ENCODE measurements at places on chromosomes 11 and 22. TPM values are rescaled to one million over a fixed set of nuclear protein-coding genes. Genes with fewer than 3 reads are reported as not detected.

DNA sequence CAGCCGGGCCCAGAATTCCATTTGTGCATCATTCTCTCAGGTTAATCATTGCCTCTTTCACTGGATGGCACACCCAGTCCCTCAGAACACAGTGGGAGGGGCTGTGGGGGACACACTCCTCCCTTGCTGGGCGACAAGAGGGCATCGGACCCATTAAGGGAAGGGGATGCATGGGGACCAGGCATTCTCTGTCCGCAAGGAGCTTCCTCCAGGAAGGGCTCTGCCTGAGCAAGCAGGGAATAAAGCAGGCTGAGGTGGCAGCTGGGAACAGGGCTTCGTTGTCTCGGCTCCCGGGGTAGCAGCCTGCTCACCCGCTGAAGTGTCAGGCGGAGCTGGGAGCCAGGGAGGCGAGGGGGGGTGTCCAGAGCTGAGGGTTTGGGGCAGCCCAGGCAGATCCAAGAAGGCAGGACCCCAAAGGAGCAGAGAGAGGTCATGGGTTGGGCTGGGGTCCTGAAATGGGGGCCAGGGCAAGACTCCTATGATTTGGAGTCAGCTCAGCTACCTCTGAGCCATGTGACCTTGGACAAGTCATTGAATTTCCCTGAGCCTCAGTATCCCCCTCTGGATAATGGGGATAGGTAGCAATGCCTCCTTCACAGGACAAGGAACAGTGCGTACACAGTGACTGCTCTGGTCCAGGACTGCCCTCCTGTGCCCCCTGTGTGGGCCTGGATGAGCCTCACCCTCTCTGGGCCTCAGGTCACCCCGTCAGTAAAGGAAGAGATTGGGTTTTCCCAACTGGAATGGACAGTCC is 1.4 kb downstream of the GAL3ST1 start:
- DNase-seq = no peak
- peaks cover 11% of the 10 kb centered on the region for H3K36me3 ChIP-seq
- H3K27me3 ChIP-seq = no peaks in the 10 kb centered on the region
- no peak overlapping the region for H3K27ac ChIP-seq

- H3K4me1 ChIP-seq = peaks cover 37% of the 10 kb centered on the region
- no peak overlapping the region for H3K4me3 ChIP-seq
- no peaks in the 10 kb centered on the region for H3K36me3 ChIP-seq
- DNase-seq = no peak
- H3K27ac ChIP-seq = peak overlapping the region; percentile 20
Measured at GRCh38 chr11:2374456-2375201, 2.5 kb upstream of the CD81 start.

GRCh38 chr11:612201-612960 is 3.4 kb downstream of the IRF7 start:
- H3K4me3 ChIP-seq = no peak overlapping the region
- peaks cover 72% of the 10 kb centered on the region for H3K36me3 ChIP-seq
- H3K27ac ChIP-seq = peak overlapping the region; percentile 96
- peak; percentile 74 for DNase-seq
- no peaks in the 10 kb centered on the region for H3K27me3 ChIP-seq

The BTBD18 gene
- not detected for total RNA-seq

The PIWIL4 gene
- 2.7 TPM for total RNA-seq
